ENCODE measurements at places on chromosomes 4 and X.

DNA sequence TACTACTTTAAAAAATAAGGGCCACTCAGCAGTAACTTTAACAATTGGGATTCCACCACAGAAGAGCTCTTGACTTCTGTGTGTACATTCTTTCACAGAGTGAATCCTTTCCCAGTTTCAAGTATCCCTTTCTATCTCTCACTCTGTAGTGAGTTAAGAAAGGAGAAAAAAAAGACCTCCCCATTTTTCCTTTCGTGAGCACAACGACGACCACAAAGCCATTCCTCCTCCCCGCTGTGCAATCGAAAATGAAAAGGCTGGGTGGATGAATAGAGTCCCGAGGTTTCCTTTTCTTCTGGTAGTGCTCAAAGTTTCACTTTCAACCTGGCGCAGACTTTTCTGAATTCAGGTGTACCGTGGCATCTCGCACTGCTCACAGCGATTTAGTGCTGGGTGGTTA is 58.0 kb downstream of the TAB3 start:
- no peak for DNase-seq

GRCh38 chr4:168361365-168362024 is 42.9 kb upstream of the DDX60 start:
- DNase-seq = no peak

- DNase-seq = no peak
These were observed 203.5 kb downstream of the PRDM5 start for GRCh38 chr4:120718979-120719566.

DNA sequence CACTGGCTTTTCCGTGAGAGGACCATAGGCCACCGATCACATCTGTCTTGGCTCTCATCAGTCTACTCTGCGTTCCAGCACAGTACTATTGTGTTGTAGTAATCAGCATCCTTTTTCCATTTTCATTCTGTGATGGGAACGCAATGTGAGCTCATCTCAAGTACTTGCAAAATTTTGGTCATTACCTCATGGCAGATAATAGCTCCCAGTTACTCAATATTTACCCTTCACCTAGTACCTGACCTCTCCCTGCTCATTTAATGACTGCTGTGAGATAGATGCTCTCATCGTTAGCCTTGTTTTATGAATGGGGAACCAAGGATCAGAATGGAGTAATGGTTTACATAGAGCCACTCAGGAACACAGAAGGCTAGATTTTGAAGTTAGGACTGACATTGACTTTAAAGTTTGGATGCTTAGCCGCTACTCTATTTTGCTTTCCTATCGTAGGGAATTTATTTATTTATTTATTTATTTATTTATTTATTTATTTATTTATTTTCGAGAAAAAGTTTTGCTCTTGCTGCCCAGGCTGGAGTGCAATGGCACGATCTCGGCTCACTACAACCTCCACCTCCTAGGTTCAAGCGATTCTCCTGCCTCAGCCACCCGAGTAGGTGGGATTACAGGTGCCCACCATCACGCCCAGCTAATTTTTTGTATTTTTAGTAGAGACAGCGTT is 6.5 kb upstream of the GPR101 start:
- DNase-seq = no peak

- DNase-seq = no peak
These were observed 76.0 kb upstream of the GIMD1 start for GRCh38 chr4:106444557-106444956.

GRCh38 chrX:110120025-110120424 is 117.1 kb downstream of the TMEM164 start:
- no peak for DNase-seq

- no peak for DNase-seq
These were observed 289.2 kb downstream of the FBXW7 start for GRCh38 chr4:152246659-152247058.

GRCh38 chr4:7128644-7129043 is 60.8 kb upstream of the GRPEL1 start:
- DNase-seq = no peak

- DNase-seq = no peak
These were observed 377.0 kb downstream of the PDGFC start for GRCh38 chr4:156594624-156595023.

GRCh38 chrX:38941675-38942074 is 140.4 kb downstream of the MID1IP1 start:
- DNase-seq = no peak

GRCh38 chrX:24426340-24426913 is 38.7 kb upstream of the PDK3 start:
- DNase-seq = no peak

DNA sequence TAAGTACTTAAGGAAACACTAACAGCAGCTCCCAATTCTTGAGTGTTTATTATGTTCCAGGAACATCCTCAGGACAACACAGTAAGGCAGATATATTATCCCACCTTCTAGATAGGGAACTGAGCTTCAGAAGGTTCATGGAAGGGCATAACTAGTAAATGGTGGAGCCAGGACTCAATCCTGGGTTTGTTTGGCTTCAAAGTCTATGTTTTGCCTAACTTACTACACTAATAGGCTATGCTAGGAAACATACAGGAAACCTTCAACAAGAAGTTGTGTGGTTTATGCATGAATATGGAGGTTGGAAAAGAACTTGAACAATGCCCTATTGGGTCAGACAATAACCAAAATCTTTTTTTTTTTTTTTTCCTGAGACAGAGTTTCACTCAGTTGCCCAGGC is 72.5 kb upstream of the GPR34 start:
- no peak for DNase-seq

GRCh38 chr4:25938787-25939186 is 24.8 kb downstream of the SMIM20 start:
- DNase-seq = peak; percentile 80

DNA sequence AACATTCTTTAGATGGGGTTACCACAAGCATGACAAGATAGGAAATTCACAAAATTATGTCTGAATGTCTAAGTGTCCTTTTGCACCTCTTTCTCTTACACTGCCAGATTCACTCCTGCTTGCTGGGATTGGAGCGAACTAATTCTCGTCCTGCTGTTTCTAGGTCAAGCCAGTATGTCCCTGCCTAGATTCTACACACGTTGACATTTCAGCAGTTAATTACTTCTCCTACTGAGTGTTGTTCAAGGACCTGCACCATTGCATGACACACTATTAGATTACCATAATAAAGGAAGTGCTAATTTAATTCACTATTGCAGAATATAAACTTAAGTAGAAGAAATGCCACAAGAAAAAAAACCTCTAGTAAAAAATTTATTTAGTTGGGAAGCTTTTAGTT is 1911.7 kb downstream of the PCDH7 start:
- DNase-seq = no peak

GRCh38 chr4:114267976-114268375 is 288.5 kb upstream of the ARSJ start:
- DNase-seq = no peak

- DNase-seq = no peak
These were observed 3.3 kb downstream of the ANXA5 start for GRCh38 chr4:121693450-121693849.

DNA sequence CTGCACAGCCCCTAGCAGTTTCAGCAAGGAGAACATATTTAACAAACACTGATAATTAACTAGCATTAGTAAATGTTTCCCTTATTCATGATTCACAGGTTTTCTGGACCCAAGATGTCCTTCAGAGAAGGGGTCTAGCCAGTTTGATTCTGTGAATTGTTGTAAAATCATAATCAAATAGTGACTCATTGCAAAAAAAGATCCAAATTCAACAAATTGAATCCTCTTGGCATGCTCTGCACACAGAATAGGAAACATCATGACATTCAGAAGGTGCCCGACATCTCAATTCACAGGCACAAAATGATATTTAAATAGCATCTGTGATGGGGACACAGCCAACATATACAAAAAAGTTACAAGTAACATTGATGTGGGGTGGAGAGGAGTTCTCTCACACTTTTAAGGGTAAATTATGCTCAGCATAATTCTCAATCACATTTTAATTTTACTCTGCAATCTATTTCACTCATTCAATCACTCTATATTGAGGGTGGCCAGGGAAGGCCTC is 100.0 kb downstream of the SH3KBP1 start:
- DNase-seq = no peak

DNA sequence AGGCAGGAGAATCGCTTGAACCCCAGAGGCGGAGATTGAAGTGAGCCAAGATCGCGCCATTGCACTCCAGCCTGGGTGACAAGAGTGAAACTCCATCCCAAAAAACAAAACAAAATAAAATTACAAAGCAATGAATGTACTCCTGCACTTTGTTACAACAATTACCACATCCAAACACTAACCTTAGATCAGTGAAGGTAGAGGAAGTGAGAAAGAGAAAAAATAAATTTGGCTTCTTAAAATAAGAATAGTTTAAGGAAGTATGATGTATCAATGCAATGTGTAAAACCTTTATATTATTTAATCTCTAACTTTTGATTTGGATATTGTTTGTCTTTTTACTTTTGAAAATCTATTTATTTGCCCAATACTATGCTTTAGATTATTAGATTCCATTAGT is 21.7 kb upstream of the CSN1S1 start:
- no peak for DNase-seq

DNA sequence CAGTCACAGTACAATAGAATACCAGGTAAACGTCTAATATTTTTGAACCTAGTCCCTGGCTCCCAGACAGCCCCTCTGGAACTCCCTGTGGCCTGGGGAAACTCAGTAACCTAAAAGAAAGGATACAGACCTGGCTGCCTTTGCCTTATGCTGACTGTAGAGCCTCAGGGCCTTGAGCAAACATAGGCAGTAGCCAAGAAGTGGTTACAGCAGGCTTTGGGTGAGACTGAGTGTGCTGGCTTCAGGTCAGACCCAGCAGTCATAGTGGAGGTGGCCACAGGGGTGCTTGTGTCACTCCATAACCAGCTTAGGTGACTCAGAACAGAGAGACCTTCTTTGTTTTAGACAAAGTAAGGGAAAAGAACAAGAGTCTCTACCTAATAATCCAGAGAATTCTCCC is 141.8 kb upstream of the PRDX4 start:
- no peak for DNase-seq

- DNase-seq = no peak
These were observed 1428.0 kb downstream of the PCDH7 start for GRCh38 chr4:32148111-32148666.

DNA sequence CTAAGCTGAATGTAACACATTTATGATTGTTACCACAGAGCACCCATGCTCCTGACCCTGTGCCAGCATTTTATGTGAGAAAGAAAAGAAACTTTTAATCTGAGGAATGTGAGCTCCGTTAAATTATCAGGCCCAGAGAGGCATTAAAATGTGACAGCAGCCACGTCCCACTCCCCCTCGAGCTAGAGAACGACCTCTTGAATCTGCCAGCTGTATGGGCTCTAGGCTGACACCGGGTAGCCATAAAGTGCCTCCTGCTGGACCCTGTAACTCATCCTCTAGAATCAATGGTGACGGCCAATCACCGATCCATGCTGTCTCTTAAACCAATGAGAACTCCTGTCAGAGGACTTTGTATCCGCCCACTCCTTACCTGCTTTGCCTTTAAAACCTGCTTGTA is 110.2 kb upstream of the ADRA2C start:
- no peak for DNase-seq

DNA sequence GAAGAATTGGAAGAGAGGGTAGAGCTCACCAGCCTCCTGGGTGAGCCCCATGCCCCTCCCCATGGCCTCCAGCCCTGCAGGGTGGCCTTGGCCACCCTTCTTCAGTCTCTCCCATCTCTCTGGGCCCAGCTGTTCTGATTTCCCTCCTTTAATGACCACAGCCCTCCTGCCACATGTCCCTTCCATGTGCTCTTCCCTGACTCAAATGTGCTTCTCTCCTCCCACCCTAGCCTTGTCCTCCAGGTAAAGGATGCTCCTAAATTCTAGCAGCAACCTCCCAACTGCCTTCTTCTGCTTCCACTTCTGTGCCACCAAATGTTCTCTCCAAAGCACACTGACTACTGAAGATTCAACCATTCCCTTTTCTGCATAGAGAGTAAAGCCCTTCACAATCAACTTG is 83.0 kb downstream of the ADRA2C start:
- no peak for DNase-seq

DNA sequence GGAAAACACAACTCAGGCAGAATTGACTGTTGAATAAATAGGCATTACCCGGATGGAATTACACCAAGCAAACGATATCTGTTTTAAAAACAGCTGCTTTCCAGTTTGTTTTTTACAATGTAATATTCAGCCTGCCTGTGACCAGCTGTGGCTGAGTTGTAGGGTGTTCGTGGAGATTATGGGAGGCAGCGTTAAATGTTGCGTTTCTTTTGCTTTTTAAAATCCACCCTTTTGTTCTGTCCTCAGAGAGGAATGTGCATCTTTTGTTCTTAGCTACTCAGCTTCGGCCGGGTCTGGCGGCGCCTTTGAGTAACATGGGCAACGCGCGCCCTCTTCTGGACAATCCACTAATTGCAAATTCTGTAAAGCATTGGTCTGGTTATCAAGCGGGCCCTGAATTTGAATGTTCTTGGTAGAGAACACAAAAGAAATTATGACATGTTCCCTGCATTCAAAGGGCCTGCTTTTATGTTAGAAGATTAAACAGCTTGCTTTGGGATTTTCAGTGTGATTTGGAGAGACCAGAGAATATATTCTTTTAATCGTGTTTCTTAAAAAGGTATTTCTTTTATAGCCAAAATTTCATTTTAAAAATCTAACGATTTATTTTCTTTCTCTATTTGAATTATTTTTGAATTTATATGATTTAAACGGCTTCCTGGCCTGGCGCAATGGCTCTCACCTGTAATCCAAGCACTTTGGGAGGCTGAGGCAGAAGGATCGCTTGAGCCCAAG is 76.3 kb upstream of the TRIM2 start:
- DNase-seq = peak; percentile 68

DNA sequence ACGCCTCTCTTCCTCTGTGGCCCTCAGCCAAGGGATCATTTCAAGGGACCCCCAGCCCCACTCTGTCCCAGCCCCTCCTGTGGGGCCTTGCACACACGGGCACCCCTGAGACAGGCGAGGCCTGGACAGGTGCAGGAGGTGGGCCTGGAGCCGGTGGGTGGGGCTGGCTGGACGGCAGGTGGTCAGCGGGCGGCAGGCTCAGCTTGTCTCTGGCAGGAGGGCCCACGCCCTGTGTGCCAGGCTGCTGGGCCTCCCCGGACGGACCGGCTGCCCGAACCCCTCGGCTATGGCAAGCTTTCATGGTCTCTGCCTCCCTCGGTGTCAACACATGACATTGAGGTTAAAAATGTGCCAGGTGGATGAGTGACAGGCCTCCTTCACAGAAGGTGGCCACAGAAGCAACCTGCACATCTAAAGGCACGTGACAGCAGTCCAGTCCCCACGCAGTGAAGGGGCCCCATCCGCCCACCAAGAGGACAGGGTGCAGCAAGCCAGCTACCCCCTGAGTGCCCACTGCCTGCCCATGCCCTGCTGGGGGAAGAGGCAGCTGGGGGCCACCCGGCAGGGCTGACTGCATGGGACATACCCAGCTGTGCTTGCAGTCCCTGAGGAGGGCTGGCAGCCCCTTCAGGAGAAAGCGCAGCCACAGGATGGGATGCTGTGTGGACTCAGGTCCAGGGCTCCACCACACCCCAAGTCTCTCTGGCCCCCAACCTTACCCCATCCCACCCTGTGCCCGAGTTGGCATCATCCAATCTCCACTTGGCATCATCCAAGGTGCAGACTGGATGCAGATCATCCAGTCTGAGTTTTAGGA is 109.3 kb downstream of the FAM53A start:
- DNase-seq = no peak

Data from T-helper 1 cell (primary cell).